WTC11 (cell line): ENCODE measurements at places on chromosomes 4 and X.

DNA sequence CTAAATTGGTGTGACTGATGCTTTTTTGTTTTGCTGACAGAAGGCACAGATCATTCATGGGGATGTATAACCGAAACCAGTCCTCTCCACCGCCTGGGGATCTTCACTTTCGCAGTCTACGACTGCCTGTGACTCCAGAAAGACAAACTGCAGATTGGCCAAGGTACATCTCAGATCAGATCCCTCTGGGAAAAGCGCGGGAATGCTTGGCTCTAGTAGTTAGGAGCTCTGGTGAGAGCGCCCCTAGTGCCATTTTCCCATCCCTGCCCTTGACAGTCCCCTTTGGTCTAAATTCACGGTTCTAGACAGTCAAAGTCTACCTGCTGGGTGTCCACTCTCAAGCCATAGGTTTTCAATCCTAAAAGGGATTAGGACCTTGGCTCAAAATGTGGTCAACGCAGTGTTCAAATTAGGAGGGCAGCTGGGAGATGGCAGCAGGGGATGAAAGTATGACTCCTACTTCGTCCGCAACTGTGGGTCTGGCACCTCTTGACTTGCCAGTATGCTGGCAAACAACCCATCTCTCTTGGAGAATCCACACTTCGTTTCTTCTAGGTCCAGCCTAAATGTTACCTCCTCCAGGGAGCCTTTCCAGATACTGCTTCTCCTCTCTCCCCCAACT lies 6.9 kb upstream of the HAND2 start:
- DNase-seq, result peak; percentile 81

- DNase-seq, result no peak
Measured at GRCh38 chr4:3168029-3168428, 80.9 kb upstream of the MSANTD1 start.

- DNase-seq, result no peak
Measured at GRCh38 chr4:119035951-119036737, 99.5 kb upstream of the MYOZ2 start.

DNA sequence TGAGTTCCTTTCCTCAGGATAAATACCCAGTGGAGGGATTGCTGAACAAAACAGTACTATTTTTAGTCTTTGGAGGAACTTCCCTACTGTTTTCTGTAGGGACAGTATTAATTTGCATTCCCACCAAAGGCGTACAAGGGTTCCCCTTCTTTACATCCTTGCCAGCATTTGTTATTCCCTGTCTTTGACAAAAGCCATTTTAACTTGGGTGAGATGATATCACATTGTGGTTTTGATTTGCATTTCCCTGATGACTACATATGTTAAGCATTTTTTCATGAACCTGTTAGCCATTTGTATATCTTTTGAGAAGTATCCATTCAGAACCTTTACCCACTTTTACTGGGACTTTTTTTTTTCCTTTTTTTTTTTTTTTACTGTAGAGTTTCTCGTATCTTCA lies 126.2 kb upstream of the ANXA10 start:
- DNase-seq, result no peak

- DNase-seq, result no peak
Measured at GRCh38 chrX:110414679-110415439, 56.2 kb downstream of the RTL9 start.

- no peak for DNase-seq
Measured at GRCh38 chr4:8278421-8279287, 9.1 kb downstream of the HTRA3 start.

DNA sequence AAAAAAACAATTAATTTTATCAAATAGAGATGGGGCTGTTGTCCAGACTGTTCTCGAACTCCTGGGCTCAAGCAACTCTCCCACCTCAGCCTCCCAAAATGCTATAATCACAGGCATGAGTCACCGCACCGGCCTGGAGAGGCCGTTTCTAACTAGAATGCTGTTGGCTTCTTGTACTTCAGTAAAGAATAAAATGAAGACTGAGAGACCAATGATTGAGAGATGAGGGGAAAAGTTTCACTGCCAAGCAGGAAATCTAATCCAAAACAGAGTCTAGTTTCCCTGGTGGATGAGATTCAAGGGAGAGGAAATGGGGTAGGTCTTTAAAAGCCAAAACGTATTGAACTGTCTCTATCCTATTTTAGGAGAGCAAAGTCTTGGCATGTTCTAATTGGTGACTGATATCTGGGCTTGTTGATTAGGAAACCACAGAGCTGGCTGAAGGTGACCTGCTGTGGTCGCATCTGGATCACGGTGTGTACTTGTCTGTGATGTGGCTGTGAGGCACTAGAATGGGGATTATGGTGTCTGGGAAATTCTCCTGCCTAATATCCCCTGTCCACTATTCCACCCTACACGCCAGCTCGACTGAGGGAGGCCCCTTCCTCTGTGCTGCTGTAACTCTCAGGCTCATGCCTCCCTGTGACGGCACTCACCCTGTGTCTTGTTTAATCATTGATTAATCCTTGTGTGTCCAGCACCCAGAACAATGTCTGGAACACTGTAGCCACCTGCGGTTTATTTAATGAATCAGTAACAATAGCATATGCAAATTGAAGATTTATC lies 15.0 kb upstream of the TRIM2 start:
- DNase-seq, result no peak

DNA sequence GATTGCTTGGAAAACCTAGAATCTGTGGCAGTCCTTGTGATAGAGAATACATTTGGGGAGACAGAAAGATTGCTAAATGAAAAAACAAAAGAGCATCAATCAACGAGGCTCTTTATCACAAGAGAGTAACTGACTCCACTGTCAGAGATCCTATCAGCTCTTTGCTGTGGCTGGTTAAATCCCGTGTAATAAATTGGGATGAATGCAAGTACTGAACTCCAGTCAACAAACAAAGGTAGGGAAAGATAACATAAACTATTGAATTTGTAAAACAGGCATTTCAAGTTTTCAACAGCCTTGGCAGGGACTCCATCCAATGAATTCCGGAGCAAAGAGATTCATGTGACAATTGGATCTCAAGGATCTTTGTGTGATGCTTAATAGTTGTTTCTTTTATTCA lies 21.3 kb downstream of the MMRN1 start:
- DNase-seq, result no peak

GRCh38 chr4:141021397-141022110 lies 111.7 kb downstream of the RNF150 start:
- no peak for DNase-seq

DNA sequence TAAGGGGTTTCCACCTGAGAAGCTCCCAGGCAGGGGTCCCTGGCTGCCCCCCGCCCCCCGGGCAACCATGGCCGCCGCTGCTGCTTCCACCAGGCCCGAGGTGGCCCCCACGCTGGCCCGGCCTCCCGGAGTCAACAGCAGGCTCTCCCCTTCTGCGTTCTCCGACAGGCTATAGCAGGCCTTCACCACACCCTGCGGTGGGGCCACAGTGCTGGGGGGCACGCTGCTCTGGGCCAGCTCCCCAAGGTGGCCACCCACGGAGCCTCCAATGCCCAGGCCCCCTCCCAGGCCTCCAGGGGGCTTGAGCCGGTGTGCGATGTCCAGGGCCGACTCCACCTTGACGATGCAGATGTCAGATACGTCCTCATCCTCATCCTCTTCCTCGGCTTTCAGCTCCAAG lies 72.5 kb downstream of the UBE2K start:
- no peak for DNase-seq

GRCh38 chrX:129034196-129034595 lies 489.1 kb downstream of the SMARCA1 start:
- DNase-seq, result no peak

- peak; percentile 9 for DNase-seq
Measured at GRCh38 chrX:11540532-11541377, 125.0 kb downstream of the ARHGAP6 start.

DNA sequence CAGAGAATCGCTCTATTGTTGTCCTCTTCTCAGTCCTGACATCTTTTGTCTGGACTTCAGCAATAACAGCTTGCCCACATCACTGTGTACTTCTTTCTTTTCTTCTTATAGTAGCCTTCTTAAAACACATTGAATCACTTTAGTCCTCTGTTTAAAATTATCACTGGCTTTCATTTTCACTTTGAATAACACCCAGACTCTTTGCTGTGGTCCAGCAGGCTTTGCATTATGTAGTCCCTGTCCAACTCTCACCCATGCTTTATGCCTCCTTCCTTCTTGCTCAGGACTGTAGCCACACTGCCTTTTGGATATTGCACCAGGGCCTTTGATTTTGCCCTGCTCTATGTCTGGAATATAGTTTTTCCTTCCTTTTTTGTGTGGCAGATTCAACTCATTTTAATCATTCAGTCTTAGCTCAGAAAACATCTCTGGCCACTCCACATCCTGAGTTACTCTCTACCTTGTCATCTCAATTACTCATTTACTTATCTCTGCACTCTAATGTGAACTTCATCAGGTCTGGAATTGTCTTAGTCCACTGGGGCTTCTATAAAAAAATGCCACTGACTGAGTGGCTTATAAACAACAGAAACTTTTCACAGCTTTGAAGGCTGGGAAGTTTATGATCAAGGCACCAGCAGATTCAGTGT lies 168.2 kb downstream of the C4orf33 start:
- DNase-seq, result no peak

DNA sequence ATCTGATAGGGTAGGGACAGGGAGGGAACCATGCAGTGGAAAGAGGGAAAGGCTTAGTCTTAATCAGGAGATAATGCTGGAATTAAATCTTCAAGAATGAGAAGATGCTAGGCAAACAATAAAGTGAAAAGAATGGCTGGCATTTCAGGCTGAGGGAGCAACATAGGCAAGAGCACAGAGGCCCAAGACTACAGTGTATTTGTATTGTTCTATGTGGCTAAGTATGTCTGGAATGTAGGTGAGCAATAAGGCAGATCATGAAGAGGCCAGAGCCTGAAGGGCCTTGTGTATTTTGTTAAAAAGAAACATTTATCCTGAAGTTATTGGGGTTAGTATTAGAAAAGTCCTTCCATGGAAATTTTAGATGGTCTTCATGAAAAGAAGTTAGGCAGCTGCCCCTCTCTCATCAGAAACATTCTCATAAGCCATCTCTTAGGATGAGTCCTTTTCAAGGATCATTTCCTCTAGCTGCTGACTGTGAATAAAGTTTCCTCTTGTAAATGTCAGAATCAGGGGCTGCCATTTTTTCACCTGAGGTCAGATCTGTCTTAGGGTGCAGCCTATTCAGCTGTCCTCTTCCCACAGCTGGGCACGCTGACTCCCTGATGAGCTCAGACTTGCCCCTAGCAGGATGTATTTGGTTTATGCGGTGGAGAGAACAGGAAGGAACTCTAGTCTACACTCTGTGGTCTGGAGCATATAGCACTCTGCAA lies 46.3 kb downstream of the ATP10D start:
- DNase-seq, result no peak

DNA sequence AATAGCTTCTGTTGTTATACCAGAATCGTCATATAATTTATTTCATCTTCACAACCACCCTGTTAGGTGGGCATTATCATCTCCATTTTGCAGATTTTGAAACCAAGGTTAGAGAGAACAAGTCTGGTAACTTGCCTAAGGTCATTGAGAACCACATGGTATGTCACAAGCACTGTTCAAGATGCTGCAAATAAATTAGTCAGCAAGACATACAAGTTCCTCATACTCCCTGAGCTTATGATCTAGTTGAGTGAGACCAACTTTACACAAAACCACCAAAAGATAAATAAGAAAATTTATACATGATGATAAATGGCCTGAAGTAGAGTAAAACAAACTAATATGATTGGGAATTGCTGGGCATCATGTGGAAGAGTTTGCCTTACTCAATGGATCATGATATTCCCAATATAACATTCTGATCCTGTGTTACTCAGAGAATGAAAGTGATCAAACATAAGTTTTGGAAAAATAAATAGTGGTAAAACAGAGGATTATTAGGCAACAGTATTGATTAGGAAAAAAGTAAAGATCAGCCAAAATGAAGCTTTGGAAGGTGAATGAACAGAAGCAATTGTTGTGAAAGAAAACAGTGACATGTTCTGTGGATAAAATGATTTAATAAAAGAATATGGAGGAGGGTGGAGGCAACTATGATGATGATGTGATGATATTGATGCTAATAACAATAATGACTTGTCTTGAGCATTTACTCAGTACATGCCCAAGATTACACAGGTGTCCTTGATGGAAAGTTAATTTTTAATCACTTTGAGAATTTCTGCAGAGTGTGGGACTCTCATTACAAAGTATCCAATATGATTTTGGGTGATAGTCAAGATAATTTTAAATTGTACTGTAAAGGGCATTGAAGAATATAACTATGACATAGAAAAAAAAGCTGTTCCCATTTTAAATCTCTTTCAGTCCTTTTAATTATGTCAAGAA lies 34.1 kb upstream of the IL1RAPL1 start:
- DNase-seq, result no peak

DNA sequence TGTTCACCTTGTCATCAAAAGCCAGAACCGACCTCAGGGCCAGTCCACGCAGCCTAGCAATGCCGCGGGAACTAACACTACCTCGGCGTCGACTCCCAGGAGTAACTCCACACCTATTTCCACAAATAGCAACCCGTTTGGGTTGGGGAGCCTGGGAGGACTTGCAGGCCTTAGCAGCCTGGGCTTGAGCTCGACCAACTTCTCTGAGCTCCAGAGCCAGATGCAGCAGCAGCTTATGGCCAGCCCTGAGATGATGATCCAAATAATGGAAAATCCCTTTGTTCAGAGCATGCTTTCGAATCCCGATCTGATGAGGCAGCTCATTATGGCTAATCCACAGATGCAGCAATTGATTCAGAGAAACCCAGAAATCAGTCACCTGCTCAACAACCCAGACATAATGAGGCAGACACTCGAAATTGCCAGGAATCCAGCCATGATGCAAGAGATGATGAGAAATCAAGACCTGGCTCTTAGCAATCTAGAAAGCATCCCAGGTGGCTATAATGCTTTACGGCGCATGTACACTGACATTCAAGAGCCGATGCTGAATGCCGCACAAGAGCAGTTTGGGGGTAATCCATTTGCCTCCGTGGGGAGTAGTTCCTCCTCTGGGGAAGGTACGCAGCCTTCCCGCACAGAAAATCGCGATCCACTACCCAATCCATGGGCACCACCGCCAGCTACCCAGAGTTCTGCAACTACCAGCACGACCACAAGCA lies 898 bp downstream of the UBQLN2 start:
- DNase-seq, result no peak

GRCh38 chrX:85504381-85504780 lies 124.9 kb upstream of the POF1B start:
- DNase-seq, result no peak

- no peak for DNase-seq
Measured at GRCh38 chrX:115649461-115650063, 88.6 kb downstream of the PLS3 start.

- DNase-seq, result no peak
Measured at GRCh38 chrX:42189576-42189975, 266.2 kb upstream of the CASK start.

DNA sequence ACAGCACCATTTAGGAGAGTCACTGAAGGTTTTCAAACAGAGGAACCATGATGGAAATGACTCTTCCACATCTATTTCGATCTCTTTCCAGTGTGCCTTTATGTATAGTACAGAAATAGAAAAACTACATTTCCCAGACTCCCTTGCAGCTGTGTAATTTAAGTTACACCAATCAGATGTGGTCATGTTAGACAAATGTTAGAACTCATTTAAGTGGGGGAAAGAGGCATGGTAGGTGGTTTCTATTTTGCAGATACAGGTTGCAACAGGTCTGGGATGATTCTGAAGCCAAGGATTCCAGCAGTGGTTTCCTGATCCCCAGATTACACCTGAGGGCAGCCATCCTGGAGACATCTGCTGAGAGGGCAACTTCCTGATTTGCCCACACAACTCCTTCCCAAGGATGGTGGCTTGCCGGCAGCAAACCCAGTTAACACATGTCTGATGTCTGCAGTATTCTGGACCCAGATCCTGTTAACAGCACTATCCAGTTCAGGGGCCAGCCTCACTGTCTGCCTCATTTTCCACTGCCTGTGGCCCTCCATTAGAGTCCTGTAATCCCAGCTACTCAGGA lies 38.7 kb upstream of the PDK3 start:
- no peak for DNase-seq
